ENCODE measurements at places on chromosomes 5 and 9.

DNA sequence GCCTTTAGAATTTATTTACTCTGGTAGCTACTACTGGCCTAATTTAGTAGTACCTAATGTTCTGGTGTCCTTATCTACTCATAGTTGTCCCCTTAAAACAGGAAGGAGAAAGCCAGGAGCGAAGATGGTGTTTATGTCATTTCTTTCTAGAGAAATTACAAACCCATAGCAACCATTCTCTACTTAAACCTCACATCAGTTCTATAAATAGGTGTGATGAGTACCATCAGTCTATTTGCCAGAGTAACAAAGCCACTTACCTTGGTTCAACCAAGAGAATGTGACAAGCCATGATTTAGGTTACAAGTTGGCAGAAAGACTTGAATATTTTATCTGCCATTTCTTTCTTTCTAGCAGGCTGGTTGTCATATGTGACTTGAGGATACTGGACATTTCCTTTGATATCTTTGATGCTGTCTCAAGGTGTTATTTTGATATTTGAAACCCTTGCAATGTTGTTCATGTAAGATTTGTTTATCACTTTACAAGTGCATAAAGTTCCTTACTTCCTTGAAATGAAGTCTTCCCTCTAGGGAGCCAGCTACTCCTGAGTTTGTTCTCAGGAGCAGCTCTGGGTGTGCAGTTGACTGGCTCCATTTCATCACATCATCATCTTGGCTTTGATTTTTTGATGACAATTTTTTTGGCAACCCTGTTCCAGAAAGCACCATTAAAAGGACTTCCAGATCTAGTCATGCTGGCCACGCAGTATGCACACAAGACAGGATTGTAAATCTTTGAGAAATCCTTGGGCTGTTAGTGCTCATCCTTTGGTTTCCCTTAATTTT, 286.8 kb downstream of the ARHGAP26 start:
- no peak overlapping the region for H3K27ac ChIP-seq
- peaks cover 2% of the 10 kb centered on the region for H3K27me3 ChIP-seq
- DNase-seq, result no peak
- H3K4me1 ChIP-seq, result no peaks in the 10 kb centered on the region
- no peaks in the 10 kb centered on the region for H3K36me3 ChIP-seq

DNA sequence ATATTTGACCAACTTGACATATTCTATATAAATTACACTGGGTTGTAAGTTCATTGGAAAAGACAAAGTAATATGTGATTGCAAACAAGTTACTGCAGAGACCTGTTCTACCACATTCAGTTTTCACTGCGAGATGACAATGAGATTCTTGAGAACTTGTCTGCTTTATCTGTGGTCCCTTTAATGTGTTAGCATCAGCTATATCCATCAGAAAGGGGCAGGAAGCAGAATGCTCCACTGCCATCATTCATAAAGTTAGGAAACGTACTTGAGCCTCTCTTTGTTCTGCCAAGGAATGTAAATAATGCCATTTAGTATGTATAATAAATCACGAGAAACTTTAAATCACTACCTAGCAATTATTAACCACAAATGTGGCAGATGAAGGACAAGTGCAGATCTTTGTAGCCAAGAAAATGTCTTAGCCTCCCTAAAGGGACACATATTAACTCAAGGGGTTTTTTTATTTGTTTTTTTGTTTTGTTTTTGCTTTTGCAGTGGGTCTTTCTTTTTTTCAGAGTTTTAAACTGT, 59.4 kb downstream of the GIN1 start:
- H3K27me3 ChIP-seq, result no peaks in the 10 kb centered on the region
- H3K27ac ChIP-seq, result no peak overlapping the region
- H3K4me3 ChIP-seq, result no peak overlapping the region
- no peaks in the 10 kb centered on the region for H3K36me3 ChIP-seq
- H3K4me1 ChIP-seq, result no peaks in the 10 kb centered on the region
- DNase-seq, result no peak

- no peak overlapping the region for H3K4me3 ChIP-seq
- DNase-seq, result no peak
- H3K27ac ChIP-seq, result no peak overlapping the region
- peaks cover 3% of the 10 kb centered on the region for H3K4me1 ChIP-seq
- H3K36me3 ChIP-seq, result no peaks in the 10 kb centered on the region
Measured at GRCh38 chr9:112853882-112854585, 36.6 kb downstream of the SLC46A2 start.

DNA sequence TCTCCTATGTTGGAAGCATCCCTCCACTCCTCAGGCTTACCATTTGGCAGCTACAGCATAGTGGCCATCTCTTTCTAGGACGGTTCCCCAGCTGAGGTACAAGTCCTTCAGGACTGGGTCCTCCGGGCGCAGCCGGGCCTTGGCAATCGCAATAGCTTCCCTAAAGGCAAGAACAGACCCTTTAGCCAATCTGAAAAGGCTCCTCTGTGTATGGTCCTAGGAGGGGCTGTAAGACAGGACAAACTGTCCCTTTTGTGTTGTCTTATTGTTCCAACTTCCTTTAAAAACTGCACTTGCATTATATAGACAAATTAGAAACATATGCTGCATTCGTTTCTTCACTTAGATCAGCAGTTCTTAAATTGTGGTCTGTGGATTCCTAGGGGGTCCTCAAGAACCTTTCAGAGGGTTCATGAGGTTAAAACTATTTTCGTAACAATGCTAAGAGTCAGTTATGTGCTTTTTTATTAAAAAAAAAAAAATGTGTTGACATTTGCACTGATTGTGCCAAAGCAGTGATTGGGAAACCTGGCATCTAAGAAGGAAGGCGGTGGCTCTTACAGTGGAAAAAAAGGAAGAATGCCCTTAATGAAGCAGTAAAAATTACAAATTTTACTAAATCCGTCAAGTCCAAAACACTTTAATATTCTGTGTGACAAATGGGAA, 38.7 kb downstream of the GEMIN5 start:
- no peak overlapping the region for H3K4me3 ChIP-seq
- H3K36me3 ChIP-seq, result peaks cover 94% of the 10 kb centered on the region
- no peaks in the 10 kb centered on the region for H3K27me3 ChIP-seq

DNA sequence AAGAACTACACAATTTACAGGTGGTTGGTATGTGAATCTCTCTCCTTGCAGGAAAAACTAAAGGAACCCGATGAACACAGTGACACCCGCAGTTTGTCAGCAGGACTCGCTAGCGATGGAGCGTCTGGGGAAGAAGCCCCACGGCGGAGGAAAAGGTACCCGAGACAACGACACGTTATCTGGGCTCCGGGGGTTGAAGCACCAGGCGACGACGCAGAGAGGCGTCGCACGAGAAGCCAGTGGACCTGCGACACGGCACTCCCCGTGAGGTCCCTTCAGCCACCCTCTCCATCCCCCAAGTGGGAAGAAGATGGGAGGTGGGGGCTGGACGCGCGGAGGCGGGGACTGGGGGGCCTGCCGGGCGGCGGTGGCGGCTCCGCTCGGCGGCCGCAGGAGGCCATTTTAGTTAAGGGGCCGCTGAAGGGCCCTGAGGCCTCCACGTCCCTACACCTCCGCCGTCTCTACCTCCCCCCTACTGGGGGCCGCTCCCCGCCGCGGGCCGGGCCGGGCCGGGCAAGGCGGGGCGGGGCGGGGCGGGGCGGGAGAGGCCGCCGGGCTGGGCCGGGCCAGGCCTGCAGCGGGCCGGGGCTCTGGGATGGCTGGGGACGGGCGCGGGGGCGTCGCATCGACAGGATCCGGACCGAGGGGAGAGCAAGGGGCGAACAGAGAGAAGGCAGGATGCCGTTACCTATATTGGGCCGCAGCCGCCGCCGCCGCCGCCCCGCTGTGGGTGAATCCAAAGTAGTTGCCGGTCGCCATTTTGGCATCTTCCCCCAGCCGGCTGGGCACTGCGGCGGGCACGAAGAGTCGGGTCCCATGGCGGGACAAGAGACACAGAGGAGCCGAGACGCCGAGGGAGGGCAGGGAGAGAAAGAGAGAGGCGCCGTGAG, 754 bp downstream of the ZFR start:
- peak overlapping the region; percentile 87 for H3K4me3 ChIP-seq
- peak; percentile 81 for DNase-seq
- peaks cover 34% of the 10 kb centered on the region for H3K36me3 ChIP-seq
- H3K4me1 ChIP-seq, result peaks cover 20% of the 10 kb centered on the region
- H3K27ac ChIP-seq, result peak overlapping the region; percentile 88

Measured in K562 (cell line).